ENCODE measurements at places on chromosomes 12 and 14.

- peak; percentile 70 for DNase-seq
Observed at GRCh38 chr12:122063694-122064024, 14.9 kb upstream of the MLXIP start.

DNA sequence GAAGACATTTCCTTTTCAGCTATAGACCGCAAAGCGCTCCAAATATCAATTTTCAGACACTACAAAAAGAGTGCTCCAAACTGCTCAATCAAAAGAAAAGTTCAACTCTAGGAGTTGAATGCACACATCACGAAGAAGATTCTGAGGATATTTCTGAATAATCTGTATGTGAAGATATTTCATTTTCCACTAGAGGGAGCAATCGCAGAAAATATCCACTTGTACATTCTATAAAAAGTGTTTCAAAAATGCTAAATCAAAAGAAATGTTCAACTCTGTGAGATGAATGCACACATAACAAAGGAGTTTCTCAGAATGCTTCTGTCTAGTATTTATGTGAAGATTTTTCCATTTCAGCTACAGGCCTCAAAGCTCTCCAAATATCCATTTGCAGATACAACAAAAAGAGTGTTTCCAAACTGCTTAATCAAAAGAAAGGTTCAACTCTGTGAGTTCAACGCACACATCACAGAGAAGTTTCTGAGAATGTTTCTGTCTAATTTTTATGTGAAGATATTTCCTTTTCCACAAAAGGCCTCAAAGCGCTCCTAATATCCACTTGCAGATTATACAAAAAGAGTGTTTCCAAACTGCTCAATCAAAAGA lies 643.8 kb upstream of the ALG10B start:
- no peak for DNase-seq

GRCh38 chr12:85322715-85323114 lies 42.7 kb downstream of the ALX1 start:
- no peak for DNase-seq

DNA sequence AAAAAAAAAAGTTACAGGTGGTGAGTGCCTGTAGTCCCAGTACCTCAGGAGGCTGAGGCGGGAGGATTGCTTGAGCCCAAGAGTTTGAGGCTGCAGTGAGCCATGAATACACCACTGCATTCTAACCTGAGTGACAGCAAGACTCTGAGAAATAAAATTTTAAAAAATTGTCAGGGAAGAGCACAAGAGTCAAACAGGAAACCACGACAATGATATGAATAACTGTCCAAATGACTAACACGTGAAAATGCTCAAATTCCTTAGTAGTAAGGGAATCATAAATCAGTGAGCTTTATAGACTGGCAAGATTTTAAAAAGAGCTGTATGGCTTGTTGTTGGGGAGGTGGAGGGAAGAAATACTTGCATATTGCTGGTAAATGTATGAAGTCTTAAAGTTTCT lies 12.9 kb upstream of the ASPG start:
- DNase-seq = peak; percentile 7

DNA sequence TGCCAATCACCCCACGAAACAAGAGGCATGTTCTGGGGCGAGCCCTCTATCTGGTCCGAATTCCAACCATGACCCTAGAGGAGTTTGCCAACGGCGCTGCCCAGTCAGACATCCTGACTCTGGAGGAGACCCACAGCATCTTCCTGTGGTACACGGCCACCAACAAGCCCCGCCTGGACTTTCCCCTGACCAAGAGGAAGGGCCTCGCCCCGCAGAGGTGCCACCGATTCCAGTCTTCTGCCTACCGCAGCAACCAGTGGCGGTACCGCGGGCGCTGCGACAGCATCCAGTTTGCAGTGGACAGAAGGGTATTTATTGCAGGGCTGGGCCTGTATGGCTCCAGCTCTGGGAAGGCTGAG lies 1.7 kb downstream of the BTBD6 start:
- no peak for DNase-seq

DNA sequence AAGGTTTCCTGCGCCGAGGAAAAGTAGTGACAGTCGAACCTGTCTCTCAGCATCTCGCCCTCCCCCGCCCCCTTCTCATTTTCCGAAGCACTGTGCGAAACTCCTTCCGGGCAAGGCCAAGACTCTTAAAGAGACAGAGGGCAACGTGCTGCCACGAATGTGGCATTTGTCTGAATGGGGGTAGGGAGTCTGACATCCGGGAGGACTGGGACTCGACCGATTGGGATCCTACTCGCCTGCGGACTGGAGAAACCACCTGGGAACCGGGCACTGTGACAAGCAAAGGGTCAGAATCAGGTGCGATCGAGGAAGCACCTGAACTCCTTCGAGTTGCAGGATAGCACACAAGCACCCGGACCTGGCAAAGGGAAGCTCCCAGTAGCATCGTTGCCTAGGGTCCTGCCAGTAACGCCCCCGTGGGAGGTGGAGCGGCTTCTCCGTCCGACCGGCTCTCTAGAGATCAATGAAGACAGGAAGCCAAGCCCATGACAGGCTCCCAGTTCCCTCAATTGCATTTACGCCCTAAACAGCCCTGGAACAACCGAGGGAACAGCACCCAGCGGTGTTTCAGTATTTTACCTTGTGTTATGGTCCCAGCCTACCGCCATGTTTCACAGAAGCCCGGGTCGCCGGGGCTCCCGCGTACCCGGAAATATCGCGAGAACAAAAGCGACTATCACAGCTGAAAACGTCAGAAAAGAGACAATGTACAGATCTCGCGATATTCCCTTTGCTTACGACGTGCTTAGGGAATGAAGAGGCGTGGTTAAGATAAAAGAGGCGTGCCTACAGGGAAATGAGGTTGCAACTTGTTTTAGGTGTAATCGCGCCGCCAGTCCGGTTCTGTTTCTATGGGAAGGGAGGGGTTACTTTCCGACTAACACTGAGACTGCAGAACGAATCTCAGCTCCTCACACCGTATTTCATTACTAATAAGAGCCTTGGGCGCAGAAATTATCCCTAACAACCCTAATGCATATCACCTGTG lies at the start of gene ERGIC2:
Gene ERGIC2 (minus strand): TSS at position 637 of the 988 bp plus-strand sequence. CDS start 9,539 bp downstream, outside the sequence.
- peak; percentile 100 for DNase-seq

DNA sequence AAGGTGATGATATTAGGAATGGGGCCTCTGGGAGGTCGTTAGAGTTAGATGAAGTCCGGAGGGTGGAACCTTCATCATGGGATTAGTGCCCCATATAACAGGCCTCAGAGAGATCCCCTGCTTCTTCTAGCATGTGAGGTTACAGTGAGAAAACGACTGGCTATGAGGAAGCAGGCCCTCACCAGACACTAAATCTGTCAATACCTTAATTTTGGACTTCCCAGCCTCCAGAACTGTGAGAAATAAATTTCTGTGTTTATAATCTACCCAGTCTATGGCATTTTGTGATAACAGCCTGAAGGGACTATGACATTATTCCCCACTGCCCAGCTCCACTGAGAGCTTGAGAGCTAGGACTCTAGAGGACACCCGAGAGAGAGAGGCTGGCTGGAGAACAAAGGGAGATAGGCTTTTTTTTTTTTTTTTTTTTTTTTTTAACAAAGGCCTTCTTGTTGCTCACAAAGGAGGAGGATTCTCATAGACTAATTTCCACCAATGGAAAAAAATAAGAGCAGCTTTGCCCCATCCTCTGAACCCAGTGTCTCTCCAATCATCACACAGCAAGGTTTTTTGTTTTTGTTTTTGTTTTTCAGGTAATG lies 87.8 kb upstream of the EEA1 start:
- no peak for DNase-seq

GRCh38 chr14:101127224-101127623 lies 223.7 kb upstream of the RTL1 start:
- no peak for DNase-seq
